GM10248 (cell line): ENCODE measurements at places on chromosomes 7 and 10.

DNA sequence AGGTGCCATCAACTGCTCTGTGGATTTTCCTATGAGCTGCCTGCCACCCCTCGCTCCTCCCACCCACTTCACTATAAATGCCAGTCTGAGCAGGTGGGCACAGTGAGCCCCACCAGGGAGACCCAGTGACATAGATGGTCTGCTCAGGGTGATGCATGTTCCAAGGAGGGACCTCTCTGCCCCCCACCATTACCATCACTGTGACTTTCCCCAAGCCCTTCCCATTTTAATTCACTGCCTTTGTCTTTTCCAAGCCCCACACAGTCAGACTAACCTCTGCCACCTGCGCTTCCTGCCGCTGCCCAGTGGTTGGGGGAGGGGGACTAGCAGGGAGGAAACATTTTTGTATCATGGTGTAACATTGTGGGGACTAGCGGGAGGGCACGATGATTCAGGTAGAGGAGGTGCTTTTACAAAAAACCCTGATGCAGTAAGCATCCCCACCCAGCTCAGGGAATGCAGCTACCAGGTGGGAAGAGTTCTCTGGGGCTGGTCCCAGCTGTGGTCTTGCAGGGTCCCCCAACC lies 24.6 kb downstream of the PRSS2 start:
- no peak for DNase-seq

DNA sequence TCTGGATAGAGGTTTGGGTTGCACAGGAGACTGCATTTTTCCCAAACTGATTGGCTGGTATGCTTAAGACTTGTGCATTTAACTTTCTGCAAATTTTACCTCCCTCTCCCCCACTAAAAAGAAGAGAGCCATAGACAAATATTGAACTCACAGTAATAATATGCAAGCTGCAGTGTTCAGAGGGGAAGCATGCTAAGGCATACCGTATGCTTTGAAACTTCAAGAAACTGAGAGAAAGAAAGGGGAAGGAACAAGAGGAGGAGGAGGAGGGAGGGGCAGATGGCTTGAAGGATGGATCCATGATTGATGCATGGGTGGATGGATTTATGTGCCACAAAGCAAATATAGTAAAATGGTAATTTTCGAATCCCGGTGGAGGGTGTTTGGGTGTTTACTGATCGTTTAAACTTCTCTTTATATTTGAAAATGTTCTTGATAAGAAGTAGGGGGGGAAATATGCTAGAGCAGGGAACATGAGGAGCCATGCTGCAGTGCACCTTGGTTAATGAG lies 7.8 kb upstream of the KLF6 start:
- no peak for DNase-seq

DNA sequence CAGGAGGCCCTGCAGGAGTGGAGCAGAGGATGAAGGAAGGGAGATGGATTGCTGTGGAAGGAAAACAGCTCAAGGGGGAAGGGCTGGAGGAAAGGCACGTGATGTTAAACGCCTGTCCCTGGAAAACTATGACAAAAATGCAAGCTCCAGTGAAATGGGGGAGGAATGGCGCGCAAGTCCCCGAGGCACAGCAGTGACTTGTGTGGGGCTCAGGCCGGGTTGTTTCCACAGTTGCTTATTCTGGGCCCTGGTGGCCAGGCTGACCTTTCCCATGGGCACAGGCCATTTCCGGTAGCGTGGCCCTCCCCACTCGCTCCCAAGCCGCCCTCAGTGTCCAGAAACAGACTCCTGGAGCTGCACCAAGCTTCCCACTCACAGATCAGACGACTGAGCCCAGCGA lies 68.1 kb upstream of the PDGFA start:
- DNase-seq = no peak

GRCh38 chr10:61470740-61471139 lies 17.6 kb upstream of the TMEM26 start:
- DNase-seq = no peak

- DNase-seq = no peak
These were observed 94.7 kb downstream of the ZNRF2 start for GRCh38 chr7:30379131-30379530.
